ENCODE measurements at places on chromosomes 6 and 20.

GRCh38 chr6:14585689-14586088 is 468.1 kb downstream of the CD83 start:
- no peak for DNase-seq

- no peak for DNase-seq
These were observed 208.6 kb upstream of the RNF217 start for GRCh38 chr6:124753562-124754105.

GRCh38 chr6:165621940-165622339 is 41.1 kb downstream of the PDE10A start:
- no peak for DNase-seq

DNA sequence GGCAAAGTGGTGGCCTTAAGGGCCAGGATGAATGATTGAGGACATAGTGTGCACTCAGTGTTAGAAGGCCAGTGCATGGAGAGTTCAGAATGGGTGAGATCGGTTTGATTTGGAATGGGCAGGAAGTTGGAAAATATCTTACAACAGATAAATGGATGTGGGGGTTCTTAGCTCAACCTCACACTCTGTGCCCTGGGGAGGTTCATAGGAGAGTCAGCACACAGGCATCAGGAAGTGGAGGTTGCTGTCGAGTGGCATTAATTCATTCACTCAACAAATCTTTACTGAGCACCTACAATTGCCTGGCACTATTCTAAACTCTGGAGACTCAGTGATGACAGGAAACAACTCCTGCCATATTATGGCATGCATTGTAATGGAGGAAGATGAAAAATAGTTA is 313.7 kb upstream of the SUPT3H start:
- no peak for DNase-seq

DNA sequence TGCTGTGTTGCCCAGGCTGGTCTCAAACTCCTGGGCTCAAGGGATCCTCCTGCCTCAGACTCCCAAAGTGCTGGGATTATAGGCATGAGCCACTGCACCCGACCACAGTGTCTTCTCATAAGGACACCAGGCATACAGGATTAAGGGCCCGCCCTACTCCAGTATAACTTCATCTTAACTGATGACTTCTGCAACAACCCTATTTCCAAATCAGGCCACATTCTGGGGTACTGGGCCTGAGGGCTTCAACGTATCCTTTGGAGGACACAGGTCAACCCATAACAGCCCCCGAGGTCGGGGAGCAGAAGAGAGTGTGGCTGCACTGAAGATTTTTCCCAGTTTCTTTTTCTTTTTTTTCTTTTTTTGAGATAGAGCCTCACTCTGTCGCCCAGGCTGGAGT is 39.7 kb downstream of the SUN5 start:
- DNase-seq, result no peak

DNA sequence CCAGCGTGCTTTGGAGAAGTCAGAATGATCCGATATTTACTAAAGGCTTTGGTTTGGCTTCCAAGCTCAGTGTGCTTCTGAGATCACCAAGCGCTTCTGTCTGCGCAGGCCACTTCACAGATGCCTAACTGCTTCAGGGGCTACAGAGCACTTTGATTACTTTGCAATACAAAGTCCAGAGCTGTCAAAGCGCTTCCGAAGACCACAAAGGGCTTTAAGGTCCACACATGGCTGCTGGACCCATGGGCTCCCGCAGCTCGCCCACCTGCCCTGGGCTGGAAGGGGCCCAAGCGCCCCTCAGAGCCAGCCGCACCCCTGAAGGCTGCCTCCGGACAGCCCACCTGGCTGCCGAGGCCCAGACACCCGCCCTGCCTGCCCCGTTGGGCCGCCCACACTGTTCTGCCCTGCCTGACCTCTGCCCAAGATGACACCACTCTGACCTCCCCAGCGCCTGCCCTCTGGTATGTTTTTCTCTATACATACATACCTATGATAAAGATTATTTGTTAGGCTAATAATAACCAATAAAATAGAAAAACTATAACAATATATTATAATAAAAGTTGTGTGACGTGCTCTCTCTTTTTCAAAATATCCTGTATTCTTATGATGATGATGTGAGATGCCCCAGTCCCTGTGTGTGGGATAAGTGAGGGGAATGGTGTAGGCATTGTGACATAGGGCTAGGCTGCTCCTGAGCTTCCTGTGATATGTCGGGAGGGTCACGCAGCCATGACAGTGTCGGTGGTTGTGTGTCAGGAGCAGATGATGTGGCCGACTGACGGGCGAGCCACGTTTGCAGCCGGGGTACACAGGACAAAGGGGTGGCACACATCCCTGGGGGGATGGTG is 22.6 kb downstream of the DYNLT1 start:
- no peak for DNase-seq

DNA sequence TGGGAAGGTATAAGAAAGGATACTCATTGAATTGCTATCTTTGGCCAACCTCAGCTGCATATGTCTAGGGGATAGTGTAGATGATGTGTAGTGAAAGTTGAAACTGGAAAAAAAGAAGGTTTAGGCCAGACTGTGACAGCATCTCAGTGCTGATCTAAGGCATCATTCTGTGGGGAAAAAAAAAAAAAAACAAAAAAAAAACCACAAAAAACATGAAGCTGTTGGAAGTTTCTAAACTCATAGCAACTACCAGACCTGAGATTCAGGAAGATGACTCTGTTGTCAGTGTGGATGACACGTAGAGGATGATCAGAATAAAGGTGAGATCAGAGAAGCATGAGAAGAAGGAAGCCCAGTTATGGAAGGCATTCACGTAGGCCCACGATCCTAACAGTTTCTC is 100.8 kb upstream of the CNKSR3 start:
- DNase-seq, result no peak

- no peak for DNase-seq
These were observed 313.0 kb upstream of the DEFB112 start for GRCh38 chr6:50362706-50363105.

DNA sequence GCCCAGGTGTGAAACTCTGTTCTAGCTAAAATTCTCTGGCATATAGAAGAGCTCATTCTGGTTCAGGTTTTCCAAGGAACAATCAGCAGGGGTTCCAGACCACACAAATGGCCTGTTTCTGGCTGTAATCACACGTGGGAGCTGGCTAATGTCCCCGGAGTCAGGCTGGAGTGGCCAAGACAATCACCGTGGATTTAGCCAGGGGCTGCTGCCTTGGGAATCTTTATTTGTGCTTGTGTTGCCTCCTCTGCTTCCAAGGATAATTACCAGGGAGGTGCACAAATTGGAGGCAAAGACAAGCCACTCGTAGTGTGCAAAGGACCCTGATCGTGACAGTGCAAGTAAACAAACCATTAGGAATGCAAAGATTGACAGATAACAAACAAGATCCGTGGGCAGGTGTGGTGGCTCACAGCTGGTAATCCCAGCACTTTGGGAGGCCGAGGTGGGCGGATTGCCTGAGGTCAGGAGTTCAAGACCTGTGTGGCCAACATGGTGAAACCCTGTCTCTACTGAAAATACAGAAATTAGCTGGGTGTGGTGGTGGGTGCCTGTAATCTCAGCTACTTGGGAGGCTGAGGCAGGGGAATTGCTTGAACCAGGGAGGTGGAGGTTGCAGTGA is 77.3 kb downstream of the KCNB1 start:
- no peak for DNase-seq

DNA sequence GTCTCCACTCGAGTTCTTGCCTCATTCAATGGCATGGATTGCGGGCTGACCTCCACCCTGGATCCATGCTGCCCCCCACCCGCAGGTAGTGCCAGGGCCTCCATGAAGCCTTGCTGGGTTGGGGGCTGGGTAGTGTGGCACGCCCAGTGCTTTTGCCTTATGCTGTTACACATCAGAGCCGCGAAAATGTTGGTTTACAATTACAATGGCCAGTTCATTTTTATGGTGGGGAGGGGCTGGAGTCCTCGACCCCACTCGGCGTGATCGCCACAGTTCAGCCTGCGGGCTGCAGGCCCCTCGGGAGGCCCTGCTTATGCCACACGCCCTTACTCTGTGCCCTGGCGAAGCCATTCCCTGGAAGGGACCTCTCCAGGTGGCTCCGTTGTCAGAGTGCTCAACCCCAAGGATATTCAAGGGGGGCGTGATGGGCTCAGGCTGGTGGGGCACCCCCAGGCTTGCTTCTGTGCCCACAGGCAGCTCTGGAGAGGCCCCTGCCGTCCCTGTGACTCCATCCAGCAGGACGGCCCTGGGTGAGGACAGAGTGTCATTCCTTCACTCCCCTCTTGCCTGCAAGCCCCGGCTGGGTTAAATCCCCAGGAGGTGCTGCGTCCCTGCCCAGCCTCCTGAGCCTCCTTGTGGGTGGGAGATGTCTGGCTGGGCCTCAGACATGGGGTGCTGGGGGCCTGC is 14.8 kb downstream of the ITPA start:
- no peak for DNase-seq

GRCh38 chr20:18030020-18030419 is 27.7 kb downstream of the OVOL2 start:
- DNase-seq, result no peak

- DNase-seq, result no peak
These were observed 133.3 kb downstream of the TFAP2C start for GRCh38 chr20:56762401-56762800.

DNA sequence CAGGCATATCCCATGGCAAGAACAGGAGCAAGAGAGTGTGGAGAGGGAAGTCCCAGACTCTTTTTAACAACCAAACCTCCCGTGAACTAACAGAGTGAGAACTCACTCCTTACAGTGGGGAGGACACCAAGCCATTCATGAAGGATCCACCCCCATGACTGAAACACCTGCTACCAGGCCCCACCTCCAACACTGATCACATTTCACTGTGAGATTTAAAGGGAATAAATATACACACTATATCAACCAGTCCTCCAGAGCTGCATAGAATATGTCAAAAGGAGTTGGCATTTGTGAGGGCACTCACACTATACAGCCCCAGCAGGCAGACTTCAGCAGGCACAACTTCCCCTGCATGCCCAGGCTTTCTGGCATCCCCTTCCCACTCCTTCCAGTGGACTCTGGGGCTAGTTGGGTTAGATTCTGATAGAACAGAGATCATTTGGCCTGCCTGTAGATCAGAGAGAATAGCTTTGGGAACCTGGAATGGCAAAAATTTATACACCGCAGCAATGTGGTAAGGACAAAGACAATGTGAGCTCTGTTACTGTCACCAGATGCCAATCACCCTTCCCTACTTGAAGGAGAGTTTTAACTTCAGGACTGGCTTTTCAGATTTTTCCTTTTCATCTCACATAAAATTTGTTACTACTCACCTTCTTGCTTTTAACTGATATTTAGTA is 25.2 kb upstream of the TENT5A start:
- DNase-seq, result no peak

GRCh38 chr20:42024653-42025052 is 406.5 kb upstream of the CHD6 start:
- DNase-seq, result no peak

- DNase-seq, result no peak
These were observed 96.7 kb upstream of the SLC22A16 start for GRCh38 chr6:110573136-110573535.

DNA sequence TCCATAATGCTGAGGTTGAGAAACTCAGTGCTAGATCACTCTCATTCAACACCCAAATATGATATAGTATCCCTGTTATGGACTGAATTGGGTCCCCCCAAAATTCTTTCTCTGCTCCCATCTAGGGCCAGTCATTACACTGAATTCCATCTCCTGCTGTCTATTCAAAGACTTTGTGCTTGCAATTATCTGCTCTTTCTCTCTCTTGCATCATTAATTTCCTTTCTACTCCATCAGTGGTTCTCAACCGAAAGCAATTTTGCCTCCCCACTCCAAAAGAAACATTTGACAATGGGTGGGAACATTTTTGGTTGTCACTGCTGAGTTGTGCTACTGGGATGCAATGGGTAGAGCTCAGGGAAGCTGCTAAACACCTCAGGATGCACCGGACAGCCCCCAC is 271.5 kb upstream of the CDYL start:
- DNase-seq, result no peak

- DNase-seq, result no peak
These were observed 186.2 kb upstream of the GJE1 start for GRCh38 chr6:141946502-141946901.

DNA sequence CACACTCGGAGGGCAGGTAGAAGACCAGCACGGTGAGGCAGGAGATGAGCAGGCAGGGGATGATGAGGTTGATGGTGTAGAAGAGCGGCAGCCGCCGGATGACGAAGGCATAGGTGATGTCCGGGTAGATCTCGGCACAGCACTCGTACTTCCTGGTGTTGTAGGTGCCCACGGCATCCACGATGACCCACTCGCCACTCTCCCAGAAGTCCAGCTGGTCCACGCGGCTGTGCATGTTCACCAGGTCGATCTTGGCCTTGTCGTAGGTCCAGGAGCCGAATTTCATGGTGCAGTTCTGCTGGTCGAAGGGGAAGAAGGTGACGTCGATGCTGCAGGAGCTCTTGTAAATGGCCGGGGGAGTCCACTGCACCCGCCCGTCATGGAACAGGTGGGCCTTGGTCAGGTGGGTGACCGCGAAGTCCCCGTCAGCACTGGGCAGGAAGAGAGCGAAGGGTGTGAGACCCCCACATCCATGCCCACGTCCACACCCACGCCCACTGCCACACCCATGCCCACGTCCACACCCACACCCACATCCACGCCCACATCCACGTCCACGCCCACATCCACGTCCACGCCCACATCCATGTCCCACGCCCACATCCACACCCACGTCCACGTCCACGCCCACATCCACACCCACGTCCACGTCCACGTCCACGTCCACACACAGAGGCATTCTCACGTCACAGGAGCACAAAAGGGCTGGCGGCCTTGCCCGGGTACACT is 10.4 kb downstream of the CHRNA4 start:
- DNase-seq, result peak; percentile 65

- DNase-seq, result no peak
These were observed 50.6 kb upstream of the MAP7 start for GRCh38 chr6:136600818-136601217.

Data from Right ventricle myocardium inferior (tissue), 1 donor.